Hematopoietic multipotent progenitor cell treated with erythropoietin and hydrocortisone succinate and interleukin-3 and kit ligand, for 15 days (in vitro differentiated cells): ENCODE measurements at places on chromosomes 3 and 15.

- DNase-seq = no peak
Measured at GRCh38 chr3:148727231-148727630, 29.5 kb downstream of the AGTR1 start.

GRCh38 chr15:63532307-63532744 lies 27.9 kb downstream of the USP3 start:
- no peak for DNase-seq

DNA sequence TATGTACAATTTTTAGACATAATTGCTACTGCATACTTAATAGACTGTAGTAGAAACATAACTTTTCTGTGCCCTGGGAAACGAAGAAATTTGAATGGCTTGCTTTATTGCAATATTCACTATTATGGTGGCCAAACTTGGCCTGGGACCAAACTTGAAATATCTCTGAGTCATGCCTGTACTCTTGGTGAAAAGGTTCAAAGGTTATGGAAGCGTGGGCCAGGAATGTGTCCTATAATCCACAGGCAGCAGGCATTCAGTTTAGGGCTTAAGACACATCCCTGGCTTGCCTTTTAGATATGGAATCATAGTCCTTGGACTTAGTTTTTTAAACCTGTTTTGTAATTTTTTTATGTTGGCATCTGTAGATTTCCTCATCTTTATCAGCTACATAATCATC lies 124.3 kb downstream of the LRIG1 start:
- DNase-seq = no peak

DNA sequence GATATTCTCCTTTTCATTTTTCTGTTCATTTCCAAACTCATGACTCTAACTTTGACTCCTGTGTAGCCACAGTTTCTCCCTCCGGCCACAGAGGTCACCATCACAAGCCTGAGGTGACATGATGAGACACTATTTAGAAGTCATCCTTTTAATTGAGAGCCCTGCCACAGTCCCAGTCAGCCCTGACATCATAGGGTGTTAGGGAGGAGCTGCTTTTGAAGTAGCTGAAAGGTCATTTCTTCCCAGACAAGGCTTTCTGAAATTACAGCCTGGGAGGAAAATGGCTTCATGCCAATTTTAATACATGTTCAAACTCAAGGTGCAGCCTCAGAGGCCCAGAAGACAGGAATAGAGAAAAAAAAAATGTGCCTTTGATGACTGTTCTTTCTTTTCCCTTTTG lies 532.8 kb upstream of the TGFBR2 start:
- DNase-seq = no peak

DNA sequence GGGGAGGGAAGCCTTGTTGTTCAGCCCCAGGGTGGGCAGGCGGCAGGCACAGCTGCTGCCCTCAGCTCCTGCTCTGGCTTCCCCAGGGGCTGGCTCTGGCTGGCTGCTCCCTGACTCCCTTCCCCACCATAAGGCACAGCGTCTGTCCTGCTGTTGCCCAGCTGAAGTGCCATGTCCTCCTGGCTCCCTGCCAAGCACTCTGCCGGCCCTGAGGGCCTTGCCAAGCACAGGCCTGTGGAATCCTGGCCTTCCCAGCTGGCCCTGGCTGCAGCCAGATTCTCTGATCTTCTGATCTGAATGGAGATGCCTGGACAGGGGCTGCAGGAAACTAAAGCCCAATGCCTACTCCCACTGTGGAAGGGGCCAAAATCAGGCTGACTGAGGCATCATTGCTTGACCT lies 1.1 kb downstream of the IQCF6 start:
- no peak for DNase-seq

- no peak for DNase-seq
Measured at GRCh38 chr3:194076475-194076874, 59.5 kb upstream of the HES1 start.
